Inflammatory macrophage (primary cell): ENCODE measurements at places on chromosomes 4 and X.

DNA sequence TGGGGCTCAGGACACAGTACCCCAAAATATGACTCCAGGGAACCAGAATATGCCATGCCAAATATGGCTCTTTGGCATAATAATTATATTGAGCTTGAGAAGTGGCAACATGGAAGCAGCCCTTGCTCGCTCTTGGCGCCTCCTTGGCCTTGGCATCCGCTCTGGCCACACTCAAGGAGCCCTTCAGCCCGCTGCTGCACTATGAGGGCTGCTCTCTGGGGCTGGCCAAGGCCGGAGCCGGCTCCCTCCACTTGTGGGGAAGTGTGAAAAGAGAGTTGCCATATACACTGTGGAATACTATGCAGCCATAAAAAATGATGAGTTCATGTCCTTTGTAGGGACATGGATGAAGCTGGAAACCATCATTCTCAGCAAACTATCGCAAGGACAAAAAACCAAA lies 18.4 kb upstream of the HERC6 start:
- no peak for DNase-seq

GRCh38 chr4:159401791-159402380 lies 299.0 kb downstream of the RAPGEF2 start:
- no peak for DNase-seq

- peak; percentile 23 for DNase-seq
These were observed 21.3 kb downstream of the TXLNG start for GRCh38 chrX:16807548-16807947.

- DNase-seq: no peak
These were observed 111.3 kb upstream of the LNX1 start for GRCh38 chr4:53702334-53703266.

- DNase-seq: no peak
These were observed 225.1 kb upstream of the GPC4 start for GRCh38 chrX:133640161-133641015.

- no peak for DNase-seq
These were observed 8.1 kb downstream of the SSR4 start for GRCh38 chrX:153802513-153803045.

GRCh38 chr4:145920205-145920604 lies 18.4 kb downstream of the ZNF827 start:
- no peak for DNase-seq

DNA sequence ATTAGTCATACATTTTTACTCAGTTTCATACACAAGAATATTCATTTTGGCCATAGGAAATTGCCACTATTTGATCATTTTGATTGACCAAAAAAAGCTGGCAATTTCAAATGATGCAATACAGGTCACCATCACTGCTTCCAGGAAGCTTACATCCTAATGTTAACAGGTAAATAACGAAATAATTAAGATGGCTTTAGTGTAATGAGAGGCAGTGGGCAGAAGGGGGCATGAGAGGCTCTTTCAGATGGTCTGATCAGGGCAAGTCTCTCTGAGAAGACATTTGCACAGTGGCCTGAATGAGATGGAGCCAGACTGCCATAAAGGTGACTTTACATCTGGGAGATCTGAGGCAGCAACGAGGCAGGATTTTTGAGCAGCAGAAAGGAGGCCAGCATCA lies 170.7 kb downstream of the SLIT2 start:
- peak; percentile 16 for DNase-seq

GRCh38 chrX:131747173-131747572 lies 203.3 kb downstream of the OR13H1 start:
- no peak for DNase-seq

DNA sequence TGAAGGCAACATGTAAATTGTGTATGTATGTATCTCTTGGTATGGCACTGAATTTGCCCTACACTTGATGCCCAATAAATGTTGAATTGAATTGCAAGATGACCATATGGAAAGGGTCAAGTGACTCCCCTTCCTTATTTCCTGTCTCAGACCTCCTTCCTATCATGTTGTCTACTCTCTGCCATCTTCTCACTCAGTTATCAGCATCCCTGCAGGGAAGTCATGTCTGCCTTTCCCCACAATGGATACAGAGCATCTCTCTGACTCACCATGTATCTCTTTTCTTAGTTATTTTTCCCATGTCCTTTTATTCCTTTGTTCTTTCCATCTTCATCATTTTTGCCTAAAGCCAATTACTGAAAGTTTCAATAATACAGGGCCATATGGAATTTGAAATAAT lies 22.5 kb downstream of the BMX start:
- no peak for DNase-seq

GRCh38 chrX:76657499-76657898 lies 230.0 kb downstream of the MAGEE1 start:
- DNase-seq: no peak

GRCh38 chr4:67727124-67727850 lies 26.3 kb upstream of the UBA6 start:
- peak; percentile 65 for DNase-seq

DNA sequence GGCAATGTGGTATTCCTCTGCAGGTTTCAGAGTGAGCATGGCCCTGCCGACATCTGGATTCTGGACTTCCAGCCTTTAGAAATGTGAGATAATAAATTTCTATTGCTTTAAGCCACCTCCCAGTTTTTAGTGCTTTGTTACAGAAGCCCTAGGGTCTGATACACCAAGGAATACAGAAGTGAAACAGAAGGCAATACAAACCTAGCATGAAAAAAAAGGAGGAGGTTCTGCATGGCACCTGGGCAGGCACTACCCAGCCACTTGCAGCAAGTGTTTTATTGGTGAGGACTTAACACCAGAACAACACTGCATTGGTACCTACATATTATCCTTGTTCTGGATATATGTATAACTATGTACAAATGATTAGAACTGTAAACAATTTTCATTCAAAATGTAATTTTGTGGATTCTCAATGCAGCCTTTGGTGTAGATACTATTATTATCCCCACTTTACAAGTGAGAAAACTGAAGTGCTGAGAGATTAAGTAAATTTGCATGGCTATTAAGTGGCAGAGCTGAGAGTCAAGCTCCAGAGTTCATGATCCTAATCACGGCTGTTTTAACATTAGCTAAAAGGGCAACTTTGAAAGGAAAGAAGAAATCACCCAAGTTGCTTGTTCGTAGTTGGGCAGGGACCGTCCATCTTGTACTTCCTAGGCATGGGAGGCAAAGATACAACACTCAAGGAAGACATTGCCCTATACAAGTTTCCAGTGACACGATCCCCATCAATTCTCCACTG lies 71.8 kb downstream of the IL21 start:
- DNase-seq: no peak

DNA sequence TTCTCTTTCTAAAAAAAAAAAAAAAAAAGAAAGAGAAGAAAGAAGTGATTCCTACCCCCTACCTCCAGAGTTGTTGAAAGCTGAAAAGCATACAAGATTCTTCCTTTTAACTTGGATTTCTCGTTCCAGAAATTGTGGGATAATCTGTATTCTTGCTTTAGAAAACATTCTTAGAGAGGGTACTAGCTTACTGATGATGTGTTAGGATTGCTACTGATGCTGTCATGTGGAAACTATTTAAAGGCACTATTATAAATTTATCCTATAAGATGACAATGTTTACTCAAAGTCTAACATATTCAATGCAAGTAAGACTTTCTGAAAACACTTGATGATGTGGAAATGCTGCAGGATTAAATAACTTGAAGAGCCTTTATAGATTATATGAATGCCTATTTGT lies 204.0 kb upstream of the PUDP start:
- no peak for DNase-seq

GRCh38 chr4:78038704-78039103 lies 18.4 kb upstream of the FRAS1 start:
- DNase-seq: no peak

GRCh38 chr4:169269916-169270809 lies 593 bp downstream of the SH3RF1 start:
- peak; percentile 51 for DNase-seq

DNA sequence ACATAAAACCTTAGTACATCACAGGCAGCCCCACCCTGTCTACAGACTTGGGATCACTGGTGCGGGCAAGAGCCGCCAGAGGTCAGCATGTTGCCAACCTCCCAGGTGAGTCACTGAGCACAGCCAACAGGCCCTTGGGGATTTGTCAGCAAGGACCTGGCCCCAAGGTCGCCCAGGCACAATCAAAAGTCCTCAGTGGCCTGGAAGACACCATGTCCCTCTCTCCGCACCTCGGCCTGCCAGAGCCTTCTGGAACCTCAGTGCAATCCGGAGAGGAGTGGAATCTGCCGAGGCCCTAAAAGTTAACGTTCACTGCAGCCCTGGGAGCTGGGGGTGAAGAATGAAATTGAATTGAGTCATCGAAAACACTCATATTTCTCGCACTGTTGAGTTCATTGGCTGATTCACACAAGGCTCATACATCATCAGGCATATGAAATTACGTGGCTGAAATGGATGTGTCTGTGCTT lies 74.3 kb downstream of the WFS1 start:
- no peak for DNase-seq

DNA sequence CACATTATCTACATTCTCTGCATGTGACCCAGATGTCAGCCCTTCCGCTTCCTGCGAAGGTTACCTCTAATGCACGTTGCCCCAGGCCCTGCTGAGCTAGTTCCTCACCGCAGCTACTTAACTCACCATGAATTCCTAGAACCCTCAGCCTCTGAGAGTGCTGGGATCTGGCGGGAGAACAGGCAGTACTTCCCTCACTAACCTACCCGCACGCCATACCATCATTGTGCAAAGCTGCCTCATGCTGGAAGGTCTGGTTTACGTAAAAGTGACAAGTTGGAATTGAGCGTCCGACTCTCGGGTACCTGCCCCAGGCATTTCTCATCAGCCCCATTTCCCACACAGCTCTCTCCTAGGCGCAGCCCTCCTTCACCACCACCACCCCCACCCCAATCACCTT lies 6.3 kb downstream of the SLC25A4 start:
- no peak for DNase-seq

DNA sequence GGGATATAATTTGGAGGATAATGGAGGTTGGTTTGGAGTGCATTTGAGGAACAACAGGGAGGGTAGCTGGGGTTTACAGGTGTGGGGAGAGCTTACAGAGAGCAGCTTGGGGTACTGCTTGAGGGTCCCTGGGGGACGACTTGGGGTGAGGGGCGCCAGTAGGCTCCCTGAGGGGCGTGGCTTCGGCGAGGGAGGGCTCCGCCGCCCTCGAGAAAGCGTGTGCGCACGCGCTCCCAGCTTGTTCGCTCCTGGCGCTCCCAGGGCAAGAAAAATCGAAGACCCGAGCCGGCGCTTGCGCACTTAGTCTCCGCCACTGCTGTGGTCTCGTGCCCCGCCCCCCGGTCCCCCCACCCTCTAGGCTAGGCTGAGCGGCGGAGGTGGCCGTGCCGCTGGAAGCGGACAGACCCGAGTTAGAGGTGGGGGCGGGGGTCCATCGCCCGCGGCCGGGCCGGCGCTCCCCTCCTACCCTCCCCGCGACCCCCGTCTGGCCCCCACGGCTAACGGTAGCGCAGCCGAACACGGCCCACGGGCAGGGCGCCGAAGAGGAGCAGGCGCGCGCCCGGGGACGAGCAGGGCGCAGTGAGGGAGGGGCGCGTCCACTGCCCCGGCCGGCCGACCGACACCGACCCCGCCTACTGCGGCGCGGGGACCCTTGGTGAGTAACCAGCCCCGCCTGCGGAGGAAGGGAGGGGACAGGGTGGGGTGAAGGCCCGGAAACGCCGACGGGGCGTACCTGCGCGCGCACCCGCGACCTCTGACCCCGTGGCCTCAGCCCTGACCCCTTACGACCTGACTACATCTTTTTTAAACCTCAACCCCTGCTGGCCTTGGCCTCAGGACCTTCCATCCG lies 5.4 kb upstream of the CCDC120 start:
- DNase-seq: peak; percentile 4

DNA sequence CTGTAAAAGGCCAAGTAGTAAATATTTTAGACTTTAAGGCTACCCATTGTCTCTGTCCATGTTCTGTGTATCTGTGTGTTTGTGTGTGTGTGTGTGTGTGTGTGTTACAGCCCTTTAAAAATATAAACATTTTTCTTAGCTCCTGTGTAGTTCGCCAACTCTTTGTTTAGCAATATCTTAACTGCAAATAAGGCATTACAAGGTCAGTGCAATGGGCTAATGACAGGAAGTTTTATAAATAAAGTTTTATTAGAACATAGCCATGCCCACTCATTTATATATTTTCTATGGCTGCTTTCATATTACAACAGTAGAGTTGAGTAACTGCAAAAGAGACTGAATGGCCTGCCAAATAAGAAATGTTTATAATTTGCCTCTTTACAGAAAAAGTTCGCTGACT lies 5.9 kb upstream of the SLC7A11 start:
- DNase-seq: no peak

DNA sequence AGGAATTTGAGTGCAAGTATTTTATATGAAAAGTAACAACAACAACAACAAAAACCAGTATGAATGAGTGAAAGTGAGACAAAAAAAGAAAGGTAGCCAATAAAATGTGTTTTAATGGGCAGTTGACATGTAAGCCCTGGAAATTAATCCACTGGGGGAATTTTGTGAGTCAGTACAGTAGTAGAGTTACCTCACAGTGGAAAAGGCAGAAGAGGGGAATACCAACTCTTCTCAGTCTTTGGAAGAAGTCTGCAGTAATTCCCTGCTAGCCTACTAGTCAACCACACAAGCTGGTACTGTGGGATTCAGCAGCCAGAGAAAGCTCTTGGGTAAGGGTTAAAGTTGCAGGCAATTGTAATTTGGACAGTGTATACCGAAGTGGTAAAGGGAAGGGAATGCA lies 76.3 kb upstream of the IL15 start:
- DNase-seq: no peak

DNA sequence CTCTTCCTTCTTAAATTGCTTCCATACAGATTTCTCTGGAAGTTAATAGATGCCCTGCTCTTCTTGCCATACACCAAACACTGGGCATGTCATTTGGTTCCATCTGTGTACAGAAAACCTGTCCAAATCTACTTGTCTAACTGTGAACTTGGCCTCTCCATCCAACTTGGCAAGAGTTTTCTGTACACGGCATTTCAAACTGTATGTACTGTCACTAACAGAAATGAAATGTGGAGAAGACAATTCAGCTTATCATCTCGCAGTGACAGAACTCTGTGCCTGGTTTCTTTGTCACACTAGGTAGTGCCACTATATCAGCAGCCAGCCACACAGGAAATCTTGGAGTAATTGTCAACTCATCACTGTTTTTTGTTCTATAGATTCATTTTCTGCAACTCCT lies 58.2 kb downstream of the CXXC4 start:
- no peak for DNase-seq

GRCh38 chr4:151147000-151147399 lies 47.6 kb downstream of the RPS3A start:
- DNase-seq: no peak
